ENCODE measurements at places on chromosomes 5 and 9.

- DNase-seq = no peak
Observed at GRCh38 chr9:124829334-124829669, 24.0 kb upstream of the WDR38 start.

GRCh38 chr9:114238472-114238871 lies 83.1 kb downstream of the COL27A1 start:
- no peak for DNase-seq

GRCh38 chr5:68740226-68740910 lies 353.4 kb upstream of the SLC30A5 start:
- no peak for DNase-seq

GRCh38 chr9:126232461-126232860 lies 94.2 kb upstream of the MVB12B start:
- no peak for DNase-seq

DNA sequence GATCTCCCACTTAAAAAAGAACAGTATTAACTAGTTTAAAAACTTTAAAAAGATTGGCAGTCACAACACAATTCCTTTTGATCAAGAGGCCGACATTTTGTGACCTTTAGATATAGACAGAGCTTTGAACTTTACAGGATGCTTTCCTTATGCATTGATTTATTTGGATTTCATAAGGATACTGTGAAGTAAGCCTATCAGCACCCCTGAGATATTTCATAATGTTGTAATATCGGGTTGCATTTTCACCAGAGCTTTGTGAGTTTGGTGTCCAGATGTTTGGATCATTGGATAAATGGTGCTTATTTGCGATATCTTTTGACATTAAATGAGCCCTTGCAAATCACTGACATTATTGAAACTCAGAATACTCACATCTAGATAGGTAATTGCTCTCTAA lies 7.7 kb downstream of the PALM2AKAP2 start:
- no peak for DNase-seq

DNA sequence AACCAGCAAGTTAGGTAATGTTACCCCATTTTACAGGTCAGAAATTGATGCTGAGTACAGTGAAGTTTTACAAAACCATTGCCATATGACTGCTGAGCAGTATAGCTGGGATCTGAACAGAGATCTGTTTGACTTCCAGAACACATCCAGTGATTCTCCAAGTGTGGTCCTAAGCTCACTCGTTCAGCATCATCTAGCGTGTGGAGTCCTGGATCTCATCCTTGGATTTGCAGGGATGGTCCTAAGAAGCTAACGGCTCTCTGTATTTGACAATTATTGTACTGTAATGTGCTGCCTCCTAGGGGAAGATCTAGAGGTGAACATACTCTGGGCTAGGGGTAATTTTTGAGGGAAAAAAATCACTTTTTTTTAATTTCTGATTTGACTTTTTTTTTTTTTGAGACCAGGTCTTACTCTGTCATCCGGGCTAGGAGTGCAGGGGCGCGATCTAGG lies 1.4 kb downstream of the SLC26A2 start:
- DNase-seq = peak; percentile 58

DNA sequence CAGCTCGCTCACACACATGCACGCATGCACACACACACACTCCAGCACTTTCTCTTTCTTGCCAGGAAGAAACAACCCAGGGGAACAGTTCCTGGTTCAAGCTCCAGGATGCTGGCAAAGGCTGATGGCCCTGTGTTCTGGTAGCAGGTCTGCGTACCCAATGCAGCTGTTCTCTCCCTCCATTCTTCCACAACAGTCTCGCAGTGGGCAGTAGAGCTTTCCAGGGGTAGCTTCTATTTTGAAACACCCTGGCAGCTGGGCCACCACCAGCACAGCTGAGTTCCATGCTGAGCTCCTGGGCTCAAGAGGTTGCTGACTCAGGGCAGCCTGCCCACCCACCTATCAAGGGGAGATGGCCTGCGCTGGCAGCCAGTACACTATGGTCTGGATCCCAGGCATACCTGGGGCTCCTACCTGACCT lies 4.7 kb downstream of the VDAC1 start:
- no peak for DNase-seq

GRCh38 chr5:172692981-172693380 lies 51.9 kb downstream of the NEURL1B start:
- DNase-seq = no peak

DNA sequence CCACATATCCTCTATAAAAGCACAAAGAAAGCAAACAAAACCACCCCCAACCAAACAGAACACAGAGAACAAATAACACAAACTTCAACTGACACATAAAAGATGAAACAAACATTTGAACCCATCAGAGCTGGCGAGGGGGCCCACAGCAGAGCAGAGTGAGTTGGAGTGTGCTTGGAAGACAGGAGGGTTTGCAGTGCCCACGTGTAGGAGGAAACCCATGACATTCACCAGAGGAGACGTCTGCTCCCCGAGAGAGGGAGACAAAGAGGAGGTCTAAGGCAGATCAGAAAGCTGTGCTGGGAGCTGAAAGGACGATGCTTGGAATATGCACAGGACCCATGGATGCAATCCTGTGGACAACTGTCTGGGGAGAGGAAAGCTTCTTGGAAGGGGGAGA lies 27.0 kb downstream of the MRPL36 start:
- no peak for DNase-seq

- peak; percentile 64 for DNase-seq
Observed at GRCh38 chr9:32581512-32582143, 8.7 kb upstream of the NDUFB6 start.

DNA sequence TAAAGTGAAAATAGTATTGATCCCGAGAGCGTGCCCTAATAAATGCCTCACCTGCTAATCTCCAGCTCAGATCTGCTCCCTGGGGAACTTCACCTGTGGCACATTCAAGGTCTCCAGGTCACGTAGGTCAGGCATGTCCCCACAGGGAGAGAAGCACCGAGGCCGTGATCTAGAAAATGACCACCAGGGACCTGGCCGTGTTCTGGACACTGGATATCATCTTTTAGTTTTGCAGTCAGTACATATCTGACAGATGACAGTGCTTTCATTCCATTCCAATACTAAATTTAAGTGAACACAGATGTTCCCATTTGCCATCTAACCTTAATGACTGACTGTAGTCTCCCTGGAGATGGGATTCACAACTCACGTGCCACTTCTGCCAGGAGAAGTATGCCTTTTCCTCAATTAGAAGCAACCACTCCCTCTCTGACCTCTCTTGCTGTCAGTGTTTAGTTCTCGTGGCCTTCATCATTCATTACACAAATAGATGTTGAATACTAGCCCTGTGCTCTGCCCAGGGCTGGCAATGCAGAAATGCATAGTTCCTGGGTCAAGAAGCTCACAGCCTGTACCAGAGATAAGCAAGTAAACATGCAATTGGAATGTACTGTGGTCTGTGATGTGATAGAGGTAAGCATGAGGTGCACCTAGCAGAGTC lies 276.5 kb downstream of the NTRK2 start:
- no peak for DNase-seq

- DNase-seq = no peak
Observed at GRCh38 chr5:56825222-56825824, 10.0 kb downstream of the MAP3K1 start.

DNA sequence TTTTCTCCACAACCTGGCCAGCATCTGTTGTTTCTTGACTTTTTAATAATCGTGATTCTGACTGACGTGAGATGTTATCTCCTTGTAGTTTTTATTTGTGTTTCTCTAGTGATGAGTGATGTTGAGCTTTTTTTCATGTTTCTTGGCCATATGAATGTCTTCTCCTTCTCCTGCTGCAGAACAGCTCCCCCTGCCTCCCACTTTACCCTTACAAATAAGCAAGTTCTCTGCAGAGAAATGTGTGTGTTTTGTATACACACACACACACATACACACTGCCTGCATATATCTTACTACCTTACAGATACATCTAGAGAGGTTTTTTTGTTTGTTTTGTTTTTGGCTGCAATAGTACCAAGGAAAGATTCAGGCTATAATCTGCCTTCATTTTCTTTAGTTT lies 88.7 kb upstream of the PHF24 start:
- DNase-seq = peak; percentile 9

DNA sequence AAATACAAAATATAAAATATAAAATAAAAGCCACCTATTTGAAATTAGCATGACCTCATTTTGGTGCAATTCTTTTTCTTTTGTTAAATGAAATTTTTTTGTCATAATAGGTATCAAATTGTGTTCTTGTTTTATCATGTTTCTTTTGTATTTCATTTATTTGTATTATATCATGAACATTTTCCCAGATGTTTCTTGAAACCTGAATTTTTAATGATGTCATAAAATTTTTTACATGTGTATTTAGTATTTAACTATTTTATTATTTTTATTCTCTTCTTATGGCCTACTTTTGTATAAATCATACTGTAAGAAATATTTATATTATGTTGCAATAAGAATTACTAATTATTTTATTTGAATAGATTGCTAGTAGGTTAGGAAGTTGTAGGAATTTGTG lies 361.7 kb downstream of the TMEM161B start:
- no peak for DNase-seq
